ENCODE measurements at places on chromosomes 7 and 10. TPM values are rescaled to one million over a fixed set of nuclear protein-coding genes. Genes with fewer than 3 reads are reported as not detected.

- DNase-seq: no peak
Observed at GRCh38 chr10:131862548-131862947, 38.3 kb upstream of the PPP2R2D start.

- no peak for DNase-seq
Observed at GRCh38 chr10:46091080-46091827, 45.2 kb upstream of the MSMB start.

GRCh38 chr10:6944436-6944835, 364.4 kb upstream of the PRKCQ start:
- no peak for DNase-seq

- DNase-seq: no peak
Observed at GRCh38 chr10:35668865-35669650, 27.0 kb upstream of the FZD8 start.

GRCh38 chr7:40072268-40072667, 62.2 kb downstream of the MPLKIP start:
- DNase-seq: no peak

SLC18A2 gene
- 1.3 TPM for polyA plus RNA-seq

HYCC1 gene
- polyA plus RNA-seq: 24.0 TPM

Data from muscle of back (tissue), 13 donors.